Globus pallidus (tissue), 1 donor: ENCODE measurements at places on chromosomes 6 and 20.

DNA sequence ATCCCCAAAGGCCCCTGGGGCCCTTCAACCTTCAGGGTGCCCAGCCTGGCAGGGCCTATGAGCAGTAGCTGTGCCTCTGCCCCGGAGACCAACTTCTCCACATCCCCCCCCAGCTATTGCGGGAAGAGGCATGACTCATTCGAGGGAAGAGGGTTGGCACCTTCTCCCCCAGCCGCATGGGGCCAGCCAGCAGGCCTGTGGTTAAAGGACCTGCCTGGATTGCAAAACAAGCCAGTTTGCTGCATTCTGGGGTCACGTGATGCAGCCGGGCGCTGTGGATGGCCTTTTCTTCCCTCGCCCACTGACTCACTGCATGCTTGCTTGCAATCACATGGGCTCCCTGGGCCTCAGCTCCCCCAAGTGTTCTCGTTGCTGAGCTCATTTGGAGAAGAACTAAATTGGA, 182.5 kb downstream of the MAFB start:
- DNase-seq: peak; percentile 76

- DNase-seq: no peak
Measured at GRCh38 chr6:53119772-53120409, 28.8 kb downstream of the GCM1 start.

DNA sequence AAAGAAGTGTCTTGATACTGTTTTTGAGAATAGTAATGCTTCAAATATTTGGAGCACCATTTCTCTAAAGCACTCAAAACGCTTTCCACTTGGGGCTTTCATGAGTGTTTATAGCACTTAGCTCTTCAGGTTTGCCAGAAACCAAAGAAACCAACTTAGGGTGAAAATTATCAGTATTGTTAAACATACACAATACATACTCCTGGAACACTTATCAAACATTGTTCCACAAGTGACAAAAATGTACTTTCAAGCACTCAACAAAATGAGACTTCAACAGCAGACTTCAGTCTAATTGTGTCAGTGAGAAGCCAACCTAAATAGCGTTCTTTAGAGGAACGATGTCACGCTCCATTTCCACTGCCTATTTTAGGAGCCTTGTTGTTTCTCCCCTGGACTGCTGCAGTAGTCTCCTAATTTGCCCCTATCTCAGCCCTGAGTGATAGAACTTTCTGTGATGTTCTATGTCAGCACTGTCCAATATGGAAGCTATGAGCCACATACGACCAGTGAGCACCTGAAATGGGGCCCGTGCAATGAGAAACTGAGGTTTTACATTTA, 461.3 kb downstream of the KIF16B start:
- no peak for DNase-seq

GRCh38 chr6:45877970-45878590, 137.6 kb downstream of the CLIC5 start:
- no peak for DNase-seq

- no peak for DNase-seq
Measured at GRCh38 chr6:104413767-104414166, 446.0 kb downstream of the HACE1 start.

- no peak for DNase-seq
Measured at GRCh38 chr6:122712093-122712447, 67.4 kb upstream of the FABP7 start.

DNA sequence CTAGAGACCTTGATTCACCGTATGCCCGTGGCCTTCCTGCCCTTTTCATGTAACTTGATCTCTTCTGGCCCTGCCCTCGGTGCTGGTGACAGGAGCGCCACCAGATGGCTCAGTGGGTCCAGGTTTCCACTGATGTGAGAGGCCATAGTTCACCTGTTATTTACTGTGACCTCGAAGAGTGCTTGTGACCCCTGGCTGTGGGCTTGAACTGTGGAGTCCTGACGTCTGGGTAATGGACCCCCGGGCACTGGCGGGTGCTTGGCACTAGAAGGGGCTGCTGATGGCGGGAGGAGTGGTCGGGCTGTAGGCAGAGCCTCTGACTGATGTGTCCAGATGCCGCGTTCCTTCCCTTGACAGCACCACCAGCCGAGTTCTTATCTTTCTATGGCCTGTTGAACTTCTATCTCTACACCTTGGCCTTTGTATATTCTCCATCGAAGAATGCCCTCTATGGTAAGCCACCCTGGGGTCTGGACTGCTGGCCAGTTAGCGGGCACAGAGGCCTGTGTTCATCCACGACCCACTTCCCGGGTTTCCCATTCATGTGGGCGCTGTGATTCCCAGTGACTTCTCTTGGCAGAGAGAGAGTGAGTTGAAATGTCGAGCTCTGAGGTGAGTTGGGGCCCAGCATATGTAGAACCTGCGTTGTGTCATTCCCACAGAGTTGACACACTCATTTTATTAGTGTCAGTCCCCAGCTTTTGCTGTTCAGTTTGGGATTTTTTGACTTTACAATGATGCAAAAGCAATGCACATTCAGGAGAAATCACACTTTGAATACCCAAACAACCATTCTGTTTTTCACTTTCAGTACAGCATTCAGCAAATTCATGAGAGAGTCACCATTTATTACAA, 14.9 kb downstream of the DYNLT1 start:
- DNase-seq: no peak

- peak; percentile 78 for DNase-seq
Measured at GRCh38 chr20:16761305-16761829, 13.2 kb downstream of the OTOR start.
